ENCODE measurements at places on chromosomes 12 and 14. TPM values are rescaled to one million over a fixed set of nuclear protein-coding genes. Genes with fewer than 3 reads are reported as not detected.
A peak's percentile ranks its signal among the peaks of the same experiment; 100 is the strongest.

PAH gene
- total RNA-seq: 0.89 TPM

PRH1 gene
- total RNA-seq: 33.4 TPM

- H3K27ac ChIP-seq: peak overlapping the region; percentile 68
- no peak overlapping the region for H3K4me3 ChIP-seq
- no peaks in the 10 kb centered on the region for H3K36me3 ChIP-seq
- H3K4me1 ChIP-seq: peaks cover 7% of the 10 kb centered on the region
- no peak for DNase-seq
These were observed 273.9 kb downstream of the BTG1 start for GRCh38 chr12:91871751-91872150.

- no peak overlapping the region for H3K27ac ChIP-seq
- H3K4me3 ChIP-seq: no peak overlapping the region
- no peaks in the 10 kb centered on the region for H3K4me1 ChIP-seq
- H3K36me3 ChIP-seq: peaks cover 66% of the 10 kb centered on the region
These were observed 15.3 kb downstream of the TCHP start for GRCh38 chr12:109915171-109916040.

DNA sequence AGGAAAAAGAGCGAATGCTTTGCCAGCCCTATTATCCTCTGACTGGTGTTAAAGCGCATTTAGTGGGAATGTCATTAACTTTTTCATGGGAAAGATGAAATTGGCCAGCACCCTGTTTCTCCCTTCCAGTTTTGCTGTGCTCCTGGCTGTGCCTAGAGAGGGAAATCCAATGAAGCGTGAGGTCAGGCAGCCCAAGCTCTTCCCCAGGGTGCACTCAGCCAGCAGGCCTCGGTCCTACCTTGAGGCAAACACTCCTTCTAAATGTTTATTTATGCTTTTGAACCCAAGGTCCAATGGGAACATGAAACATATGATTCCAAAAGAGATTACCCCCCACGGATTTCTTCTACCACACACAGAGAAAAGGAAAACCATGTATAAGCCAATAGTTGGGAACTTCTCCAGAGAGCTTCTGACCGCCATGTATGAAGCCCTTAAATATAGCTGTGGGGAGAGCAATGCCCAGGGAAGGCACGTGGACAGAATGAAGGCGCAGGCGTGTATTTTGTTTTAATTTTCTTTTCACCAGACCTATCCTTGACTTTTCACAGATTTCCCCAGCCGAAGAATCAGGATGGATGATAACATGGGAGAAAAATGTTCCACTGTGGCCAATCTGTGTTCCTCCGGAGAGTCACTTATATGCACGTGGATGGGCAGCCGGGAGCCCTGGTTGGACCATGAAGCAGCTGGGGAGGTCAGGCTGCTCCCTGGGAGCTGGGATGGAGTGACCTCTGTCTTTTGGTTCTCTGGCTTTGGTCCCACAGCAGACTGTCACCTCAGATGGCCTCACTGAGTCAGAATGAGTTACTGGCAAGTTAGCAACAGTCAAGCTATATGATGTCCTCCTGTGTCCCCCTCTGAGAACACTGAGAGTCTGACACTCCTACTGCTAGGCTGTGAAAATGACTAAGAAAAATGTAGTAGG, 37.3 kb downstream of the GPR135 start:
- H3K27me3 ChIP-seq: no peaks in the 10 kb centered on the region
- no peak overlapping the region for H3K4me3 ChIP-seq
- peaks cover 8% of the 10 kb centered on the region for H3K4me1 ChIP-seq
- no peaks in the 10 kb centered on the region for H3K36me3 ChIP-seq
- DNase-seq: no peak

Data from upper lobe of left lung (tissue), 6 donors.